Amniotic stem cell (primary cell): ENCODE measurements at places on chromosomes 7 and 10.

DNA sequence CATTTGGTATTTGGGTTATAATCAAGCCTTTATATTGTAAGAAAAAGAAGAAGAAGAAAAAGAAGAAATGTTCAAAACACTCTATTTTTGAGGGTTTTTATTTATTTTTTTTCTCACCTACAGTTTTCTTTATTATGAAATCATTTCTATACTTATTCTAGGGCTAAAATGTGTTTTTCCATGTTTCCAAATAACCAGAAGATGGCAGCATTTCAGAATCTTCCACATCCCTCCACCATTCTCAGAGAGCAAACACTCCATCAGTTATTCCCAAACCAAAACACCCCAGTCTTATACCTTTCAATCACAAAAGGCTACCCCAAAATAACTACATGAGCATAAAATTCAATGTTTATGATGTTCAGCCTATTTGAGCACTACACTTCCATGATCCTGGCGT lies 38.7 kb upstream of the PPP1R17 start:
- DNase-seq, result no peak

- DNase-seq, result no peak
Measured at GRCh38 chr10:21257919-21258318, 267.6 kb downstream of the SKIDA1 start.

DNA sequence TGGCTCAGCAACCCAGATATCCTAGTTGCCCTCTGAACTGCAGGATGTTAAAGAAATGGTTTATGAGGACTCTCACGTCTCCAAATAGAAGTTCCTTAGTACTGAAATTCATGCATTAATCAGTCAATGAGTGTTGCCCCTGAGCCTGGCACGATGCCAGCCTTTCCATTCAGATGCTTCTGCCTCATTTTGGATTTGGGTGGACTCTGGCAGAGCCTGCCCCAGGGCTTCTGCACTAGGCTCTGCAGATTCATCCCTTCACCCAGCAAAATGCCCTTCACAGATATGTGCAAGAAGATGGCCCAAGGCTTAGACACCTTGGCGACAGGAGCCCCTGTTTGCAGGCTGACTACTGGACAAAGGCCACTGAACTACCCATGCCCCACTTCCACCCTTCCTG lies 747.8 kb downstream of the GRID1 start:
- no peak for DNase-seq

GRCh38 chr10:68560186-68560942 lies at the start of gene TET1:
Gene TET1 (plus strand): TSS chr10:68560337. CDS start chr10:68572339, 12,002 bp downstream.
- DNase-seq, result no peak

- DNase-seq, result no peak
Measured at GRCh38 chr7:74365322-74366022, 76.3 kb downstream of the CLIP2 start.

DNA sequence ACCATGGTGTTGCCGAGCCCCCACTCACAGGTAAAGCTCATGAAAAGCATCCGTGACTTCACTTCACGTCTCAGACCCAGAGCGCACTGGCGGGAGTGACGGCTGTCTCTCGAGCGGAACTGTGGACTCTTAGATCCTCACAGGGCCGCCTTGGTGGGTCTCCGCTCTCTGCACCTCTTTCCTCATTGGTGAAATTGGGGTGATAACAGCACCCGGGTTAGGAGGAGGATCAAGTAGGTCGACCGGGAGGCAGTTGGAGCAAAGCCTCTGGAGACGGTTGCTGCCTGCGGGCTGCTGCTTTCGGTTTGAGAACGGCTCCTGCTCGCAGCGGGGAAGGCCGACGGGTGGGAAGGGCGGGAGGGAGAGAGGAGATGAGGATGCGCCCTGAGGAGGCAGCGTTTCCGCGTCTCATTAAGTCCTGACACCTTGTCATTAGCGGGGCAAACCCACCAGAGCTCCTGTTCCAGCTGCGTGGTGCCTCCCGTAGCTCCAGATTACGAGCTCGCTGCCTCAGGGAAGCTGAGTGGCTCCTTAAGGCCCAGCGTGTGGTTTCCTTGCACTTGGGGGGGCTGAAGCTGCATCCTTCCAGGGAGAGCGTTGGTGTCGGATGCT lies 51.9 kb upstream of the CFAP46 start:
- DNase-seq, result no peak

DNA sequence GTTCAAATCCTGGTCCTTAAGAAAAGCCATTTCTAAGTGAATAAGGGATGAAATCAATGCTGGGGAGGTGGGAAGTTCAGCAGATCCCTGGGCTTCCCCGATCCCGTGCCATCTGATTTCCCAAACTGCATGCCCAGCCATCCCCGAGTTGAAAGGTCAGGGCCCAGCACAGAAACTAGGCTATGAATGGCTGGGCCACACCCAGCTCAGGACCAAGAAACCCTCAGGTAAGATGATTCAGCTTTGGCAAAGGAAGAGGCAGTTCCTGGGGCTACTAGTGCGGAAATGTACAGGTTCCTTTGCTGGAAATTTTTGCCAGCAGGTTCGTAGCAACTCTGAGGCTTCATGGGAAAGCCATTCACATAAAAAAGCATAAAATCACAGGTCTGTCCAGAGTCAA lies 182.7 kb downstream of the FAM107B start:
- DNase-seq, result no peak

DNA sequence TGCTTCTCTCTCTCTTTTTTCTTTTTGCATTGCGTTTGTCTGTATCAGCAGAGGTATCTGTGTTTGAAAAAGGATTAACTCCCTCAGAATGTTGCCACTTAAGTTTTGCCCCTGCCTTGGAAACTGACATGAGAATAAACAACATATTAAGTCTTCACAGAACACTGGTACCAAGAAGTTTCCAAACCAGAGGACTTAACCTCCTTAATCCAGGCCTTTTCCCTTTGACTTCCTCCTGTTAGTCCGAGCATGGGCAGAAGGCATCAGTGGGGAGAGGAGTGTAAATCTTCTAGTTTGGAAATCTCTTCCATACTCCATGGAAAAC lies 681.4 kb downstream of the LRMDA start:
- DNase-seq, result no peak

DNA sequence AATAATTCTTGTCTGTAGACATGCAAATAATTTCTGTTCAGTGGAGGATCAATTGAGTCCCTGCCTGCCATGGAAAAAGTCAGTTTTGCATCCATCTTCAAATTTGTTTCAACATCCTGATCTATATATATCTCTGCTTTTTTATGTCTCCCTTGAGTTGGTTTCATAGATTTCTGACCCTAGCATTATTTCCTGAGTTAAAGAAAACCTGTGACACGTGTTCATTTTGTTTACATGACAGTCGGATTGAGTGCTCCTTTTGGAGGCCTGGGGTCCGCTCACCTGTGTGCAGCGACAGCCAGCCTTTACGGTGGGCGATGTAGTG lies 674 bp downstream of the MRPS24 start:
- DNase-seq, result no peak

GRCh38 chr7:87170828-87171227 lies 18.6 kb downstream of the DMTF1 start:
- DNase-seq, result no peak
